ENCODE measurements at places on chromosomes 12 and 14. TPM values are rescaled to one million over a fixed set of nuclear protein-coding genes. Genes with fewer than 3 reads are reported as not detected.

- H3K36me3 ChIP-seq = no peaks in the 10 kb centered on the region
- DNase-seq = no peak
- no peaks in the 10 kb centered on the region for H3K27me3 ChIP-seq
Measured at GRCh38 chr14:95392841-95393240, 73.1 kb upstream of the CLMN start.

DNA sequence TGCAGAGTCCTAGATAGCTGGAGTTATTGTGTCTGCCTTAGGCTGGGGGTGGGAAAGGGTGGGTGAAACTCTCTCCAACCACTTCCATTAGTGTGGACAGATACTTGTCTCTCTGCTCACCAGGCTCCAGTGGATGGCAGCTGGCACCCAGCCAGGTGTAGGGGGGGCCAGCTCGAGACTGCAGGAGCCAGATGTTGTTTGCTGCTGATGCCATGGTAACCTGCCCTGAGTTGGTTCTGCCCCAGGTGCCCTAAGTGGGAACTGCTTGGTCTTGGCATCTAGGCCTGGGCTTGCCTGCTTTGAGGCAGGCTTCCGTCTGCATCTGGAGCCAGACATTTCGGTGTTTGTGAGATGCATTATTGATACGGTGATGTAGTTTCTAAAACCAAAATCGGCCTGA lies 82.2 kb downstream of the ADCK1 start:
- DNase-seq = no peak
- no peaks in the 10 kb centered on the region for H3K36me3 ChIP-seq

- H3K36me3 ChIP-seq = no peaks in the 10 kb centered on the region
- DNase-seq = no peak
- peaks cover 20% of the 10 kb centered on the region for H3K4me1 ChIP-seq
- H3K27me3 ChIP-seq = no peaks in the 10 kb centered on the region
Measured at GRCh38 chr12:67540920-67541624, 107.5 kb upstream of the DYRK2 start.

GRCh38 chr14:39762576-39763401 lies 330.6 kb upstream of the FBXO33 start:
- no peak overlapping the region for H3K27ac ChIP-seq
- H3K4me3 ChIP-seq = no peak overlapping the region
- H3K27me3 ChIP-seq = no peaks in the 10 kb centered on the region
- H3K36me3 ChIP-seq = no peaks in the 10 kb centered on the region
- no peak for DNase-seq

The GPR65 gene
- 9.3 TPM for total RNA-seq

The NR1H4 gene
- not detected for total RNA-seq

GRCh38 chr12:84811291-84811690 lies 101.3 kb downstream of the SLC6A15 start:
- no peak overlapping the region for H3K4me3 ChIP-seq
- no peak overlapping the region for H3K27ac ChIP-seq
- DNase-seq = no peak
- no peaks in the 10 kb centered on the region for H3K27me3 ChIP-seq
- H3K4me1 ChIP-seq = no peaks in the 10 kb centered on the region

DNA sequence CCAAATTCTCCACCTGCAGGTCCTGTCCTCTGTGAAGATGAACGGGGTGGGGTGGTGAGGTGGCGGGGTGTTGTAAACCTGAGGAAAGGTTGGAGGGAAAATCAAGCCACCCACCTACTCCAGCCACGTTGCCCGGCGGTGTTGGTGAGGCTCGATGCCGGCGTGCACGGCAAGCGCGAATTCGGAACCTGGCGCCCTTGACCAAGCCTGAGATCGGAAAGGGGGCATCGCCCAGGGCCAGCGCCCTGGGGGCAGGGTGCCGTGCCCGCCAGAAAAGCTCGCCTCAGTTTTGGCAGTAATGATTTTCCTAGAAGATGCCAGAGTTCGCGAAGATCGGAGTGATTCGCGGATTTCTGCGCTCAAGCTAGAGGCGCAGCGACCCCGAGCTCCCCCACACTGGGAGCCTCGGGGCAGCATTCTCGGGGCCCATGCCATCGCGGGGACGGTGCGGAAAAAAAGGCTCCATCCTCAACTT lies 817 bp downstream of the STXBP6 start:
- H3K4me3 ChIP-seq = no peak overlapping the region
- H3K36me3 ChIP-seq = no peaks in the 10 kb centered on the region
- no peaks in the 10 kb centered on the region for H3K27me3 ChIP-seq
- H3K27ac ChIP-seq = no peak overlapping the region

DNA sequence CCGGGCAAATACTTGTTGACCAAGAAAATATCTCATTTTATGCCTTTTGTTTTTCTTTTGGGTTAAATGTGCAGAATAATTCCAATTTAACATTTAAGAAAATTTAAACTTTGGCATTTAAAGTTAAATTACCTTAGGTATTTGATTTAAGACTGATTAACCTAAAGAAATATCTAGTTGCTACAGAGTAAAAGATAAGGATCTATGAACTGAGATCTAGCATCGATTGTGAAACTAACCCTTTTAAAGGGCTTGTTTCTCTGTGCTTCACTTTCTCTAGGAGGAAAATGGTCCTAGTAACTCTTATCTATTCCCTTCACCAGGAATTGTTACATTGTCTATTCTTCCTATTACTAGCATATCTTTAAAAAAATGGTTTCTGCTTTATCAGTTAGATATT lies 2.6 kb upstream of the TTC8 start:
- H3K27me3 ChIP-seq = no peaks in the 10 kb centered on the region
- H3K4me3 ChIP-seq = no peak overlapping the region
- DNase-seq = no peak
- no peak overlapping the region for H3K27ac ChIP-seq
- H3K4me1 ChIP-seq = peaks cover 5% of the 10 kb centered on the region

- no peak overlapping the region for H3K27ac ChIP-seq
- H3K27me3 ChIP-seq = no peaks in the 10 kb centered on the region
- peaks cover 63% of the 10 kb centered on the region for H3K36me3 ChIP-seq
Measured at GRCh38 chr12:111733340-111733915, 33.3 kb upstream of the ALDH2 start.

The OSGEP gene
- total RNA-seq = 77.2 TPM

GRCh38 chr12:59219148-59219547 lies 298.8 kb upstream of the LRIG3 start:
- H3K36me3 ChIP-seq = no peaks in the 10 kb centered on the region
- H3K4me1 ChIP-seq = no peaks in the 10 kb centered on the region
- H3K27me3 ChIP-seq = no peaks in the 10 kb centered on the region
- no peak for DNase-seq
- no peak overlapping the region for H3K4me3 ChIP-seq

GRCh38 chr12:100699209-100699608 lies 95.4 kb upstream of the ANO4 start:
- no peak overlapping the region for H3K4me3 ChIP-seq
- H3K4me1 ChIP-seq = no peaks in the 10 kb centered on the region
- no peaks in the 10 kb centered on the region for H3K36me3 ChIP-seq
- no peak for DNase-seq

The PRB2 gene
- not detected for total RNA-seq

- peaks cover 5% of the 10 kb centered on the region for H3K27me3 ChIP-seq
- peak overlapping the region; percentile 17 for H3K27ac ChIP-seq
- H3K36me3 ChIP-seq = no peaks in the 10 kb centered on the region
- no peak for DNase-seq
- peaks cover 18% of the 10 kb centered on the region for H3K4me1 ChIP-seq
- no peak overlapping the region for H3K4me3 ChIP-seq
Measured at GRCh38 chr14:104665114-104665656, 24.2 kb upstream of the INF2 start.

- H3K36me3 ChIP-seq = no peaks in the 10 kb centered on the region
- H3K27ac ChIP-seq = no peak overlapping the region
- no peak for DNase-seq
- no peaks in the 10 kb centered on the region for H3K4me1 ChIP-seq
- H3K27me3 ChIP-seq = no peaks in the 10 kb centered on the region
Measured at GRCh38 chr14:93005838-93006237, 82.9 kb downstream of the CHGA start.
